GM04504 (cell line): ENCODE measurements at places on chromosomes 1 and 21.

GRCh38 chr21:41170442-41170841 is 2.5 kb downstream of the BACE2 start:
- no peak for DNase-seq

DNA sequence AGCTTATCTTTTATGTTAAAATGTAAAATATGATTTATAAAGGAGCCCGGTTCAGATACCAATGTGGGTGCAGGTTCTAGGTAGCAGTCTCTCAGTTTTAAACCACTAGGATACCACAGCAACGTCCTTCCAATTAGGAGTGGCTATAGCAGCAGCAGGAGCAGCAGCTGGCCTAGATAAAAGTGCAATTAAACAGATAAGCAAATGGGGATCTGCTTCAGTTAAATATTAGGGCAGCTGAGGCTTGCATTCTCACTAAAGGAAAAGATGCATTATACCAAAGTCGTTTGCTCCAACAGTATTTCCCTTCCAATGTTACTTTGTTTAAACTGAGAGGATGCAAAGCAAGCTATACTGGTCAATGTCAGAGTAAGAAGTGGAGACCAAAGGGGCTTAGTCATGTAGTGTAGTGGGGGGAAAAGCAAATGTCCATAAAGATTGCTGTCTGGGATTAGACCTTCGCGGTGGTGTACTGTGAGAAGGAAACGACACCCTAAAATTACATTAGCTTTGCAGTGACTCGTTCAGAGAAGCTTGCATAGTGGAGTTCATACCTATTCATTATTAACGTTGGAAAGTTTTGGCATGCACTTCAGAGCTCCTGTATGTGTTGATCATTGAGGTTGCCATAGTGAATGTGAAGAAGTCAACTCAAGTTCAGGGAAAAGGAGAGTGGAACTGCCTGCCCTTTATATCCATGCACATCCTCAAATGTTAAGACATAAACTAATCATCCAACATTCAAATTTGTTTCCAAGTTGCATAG is 272.2 kb downstream of the VAV3 start:
- no peak for DNase-seq

GRCh38 chr1:89711140-89711778 is 78.3 kb downstream of the LRRC8C start:
- DNase-seq, result no peak

DNA sequence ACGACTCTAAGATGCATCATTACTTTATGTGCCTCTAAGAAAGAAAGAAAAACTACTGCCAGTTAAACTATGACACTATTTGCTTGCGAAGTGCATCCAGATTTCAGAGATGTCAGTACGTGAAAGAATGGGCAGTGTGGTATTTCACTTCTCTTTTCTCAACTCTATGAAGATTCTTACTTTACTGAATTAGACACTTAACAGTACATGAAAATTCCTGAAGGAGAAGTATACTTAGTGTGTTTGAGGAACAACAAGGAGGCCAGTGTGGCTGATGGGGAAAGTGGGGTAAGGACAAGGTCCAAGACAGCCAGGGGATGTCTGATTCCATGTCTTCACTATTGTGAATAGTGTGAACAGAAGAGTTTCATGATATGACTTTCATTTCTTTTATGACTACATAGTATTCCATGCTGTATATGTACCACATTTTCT is 53.9 kb upstream of the HSD17B7 start:
- no peak for DNase-seq

DNA sequence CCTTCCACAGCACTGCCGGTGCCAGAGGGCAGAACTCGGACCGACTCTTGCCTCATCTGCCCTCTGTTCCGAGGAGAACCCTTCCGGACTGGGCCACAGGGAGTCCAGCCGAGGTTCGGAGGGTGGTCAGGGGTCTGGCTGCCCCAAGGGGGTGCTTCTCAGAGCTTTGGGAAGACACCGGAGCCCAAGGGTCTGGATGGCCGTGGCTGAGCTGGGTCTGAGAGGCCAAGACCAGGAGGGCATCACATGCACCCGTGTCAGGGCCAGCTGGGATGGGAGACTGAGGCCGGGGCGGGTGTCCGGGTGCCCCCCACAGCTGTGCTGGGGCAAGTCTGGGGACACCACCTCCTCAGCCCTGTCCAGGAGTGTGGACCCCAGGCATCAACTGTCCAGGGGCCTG is 51.1 kb downstream of the SLX9 start:
- no peak for DNase-seq
